AG08396 (cell line): ENCODE measurements at places on chromosomes 6 and 20.

DNA sequence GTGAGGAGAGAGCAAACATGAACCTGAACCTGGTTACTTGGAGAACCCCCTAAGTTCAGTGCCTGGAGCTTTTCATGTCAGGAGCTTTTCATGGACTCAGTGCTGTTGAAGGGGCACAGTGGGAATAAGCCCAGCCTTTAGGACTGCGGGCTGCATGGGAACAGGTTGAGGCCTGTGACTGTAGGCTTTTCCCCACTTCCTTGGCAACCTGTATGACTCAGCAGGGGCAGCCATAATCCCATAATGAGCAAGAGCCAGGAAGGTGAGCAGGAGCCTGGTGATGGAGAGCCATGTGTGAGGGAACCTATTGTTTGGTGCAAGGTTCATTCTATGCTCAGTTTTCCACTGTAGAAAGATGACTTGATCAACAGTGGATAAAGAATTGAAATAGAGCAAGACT lies 23.4 kb downstream of the MEP1A start:
- DNase-seq = no peak

DNA sequence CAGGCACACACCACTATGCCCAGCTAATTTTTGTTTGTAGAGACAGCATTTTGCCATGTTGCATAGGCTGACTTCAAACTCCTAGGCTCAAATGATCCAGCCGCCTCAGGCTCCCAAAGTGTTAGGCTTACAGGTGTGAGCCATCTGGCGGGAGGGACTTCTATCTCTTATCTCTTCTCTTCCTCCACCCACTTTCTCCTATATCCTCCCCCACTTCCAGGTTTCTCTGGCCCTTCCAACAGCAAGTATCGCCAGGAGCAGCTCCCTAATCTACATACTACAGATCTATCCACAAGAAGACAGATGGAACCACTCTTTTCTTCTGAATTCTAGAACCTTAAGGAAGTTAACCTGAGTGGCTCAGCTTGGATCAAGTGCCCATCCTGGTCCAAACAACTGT lies 5.1 kb upstream of the TOP1 start:
- DNase-seq = no peak

DNA sequence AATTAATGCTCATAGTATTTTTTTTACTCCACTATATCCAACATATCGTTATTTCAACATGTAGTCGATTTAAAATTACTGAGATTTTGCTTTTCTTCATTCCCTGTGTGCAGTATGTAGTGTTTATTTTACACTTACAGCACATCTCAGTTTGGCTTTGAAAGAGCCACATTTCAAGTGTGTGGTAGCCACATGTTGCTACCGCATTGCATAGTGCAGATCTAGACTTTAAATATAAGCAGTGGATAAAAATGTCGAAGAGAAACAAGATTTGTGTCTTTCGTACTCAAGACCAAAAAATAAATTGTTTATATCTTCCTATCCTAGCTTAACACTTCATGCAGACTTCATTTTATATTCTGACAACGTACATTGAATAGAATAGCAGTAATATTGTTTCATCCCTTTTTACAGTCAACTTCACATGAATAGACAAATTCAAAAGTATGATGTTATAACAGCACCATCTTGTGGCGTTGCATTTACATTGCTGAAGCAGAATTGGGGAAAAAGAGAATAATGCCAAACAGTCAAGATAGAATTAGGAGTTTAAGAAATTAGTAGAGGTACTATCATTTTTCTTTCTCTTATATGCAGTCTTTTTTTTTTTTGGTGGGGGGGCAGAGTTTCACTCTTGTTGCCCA lies 29.9 kb downstream of the FBXO5 start:
- peak; percentile 29 for DNase-seq

DNA sequence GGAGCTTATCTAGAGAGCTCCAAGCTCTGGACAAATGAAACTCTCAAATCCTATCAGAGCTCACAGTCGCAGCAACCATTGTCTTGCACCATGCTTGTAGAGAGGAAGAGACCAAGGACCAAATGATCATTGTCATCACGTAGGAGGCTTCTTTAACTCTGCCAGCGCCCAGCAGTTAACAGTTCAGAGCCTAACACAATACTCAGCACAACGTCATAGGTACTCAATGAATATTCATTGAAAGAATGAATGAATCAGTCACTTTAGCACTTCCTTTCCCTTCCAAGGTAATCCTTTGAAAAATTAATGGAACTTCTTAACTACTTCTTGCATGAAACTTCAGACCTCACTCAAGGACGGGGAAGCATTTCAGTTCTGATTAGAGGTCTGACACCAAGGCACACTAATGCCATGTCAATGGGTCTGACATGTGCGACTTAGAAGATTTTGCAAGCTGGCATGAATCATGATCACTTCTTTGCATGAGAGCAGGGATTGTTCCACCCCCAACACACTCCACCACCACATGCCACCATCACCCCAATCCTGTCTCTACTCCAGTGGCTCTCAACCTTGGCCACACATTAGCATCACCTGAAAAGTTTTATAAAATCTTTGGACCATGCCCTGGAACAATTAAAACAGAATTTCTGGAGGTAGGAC lies 45.1 kb downstream of the KHDC1L start:
- DNase-seq = no peak

GRCh38 chr6:9250852-9251251 lies 815.5 kb upstream of the SLC35B3 start:
- peak; percentile 5 for DNase-seq

- DNase-seq = no peak
Measured at GRCh38 chr20:31544600-31544999, 30.4 kb downstream of the HM13 start.

DNA sequence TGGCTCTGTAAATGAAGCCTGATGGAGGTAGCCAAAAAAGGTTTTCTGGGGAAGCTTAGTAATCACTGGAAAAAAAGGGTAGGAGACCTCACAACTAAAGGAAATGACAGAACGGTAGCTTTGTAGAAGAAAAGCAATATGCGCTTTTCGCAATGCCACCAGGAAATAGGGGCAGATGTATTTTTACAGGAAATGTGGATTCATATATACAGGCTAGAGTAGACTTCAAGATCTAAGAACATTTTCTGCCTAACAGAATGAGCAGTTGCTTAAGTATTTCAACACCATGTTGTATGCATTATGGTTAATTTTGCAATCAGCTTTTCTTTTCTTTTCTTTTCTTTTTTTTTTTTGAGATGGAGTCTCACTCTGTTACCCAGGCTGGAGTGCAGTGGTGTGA lies 219.6 kb downstream of the CD83 start:
- no peak for DNase-seq

DNA sequence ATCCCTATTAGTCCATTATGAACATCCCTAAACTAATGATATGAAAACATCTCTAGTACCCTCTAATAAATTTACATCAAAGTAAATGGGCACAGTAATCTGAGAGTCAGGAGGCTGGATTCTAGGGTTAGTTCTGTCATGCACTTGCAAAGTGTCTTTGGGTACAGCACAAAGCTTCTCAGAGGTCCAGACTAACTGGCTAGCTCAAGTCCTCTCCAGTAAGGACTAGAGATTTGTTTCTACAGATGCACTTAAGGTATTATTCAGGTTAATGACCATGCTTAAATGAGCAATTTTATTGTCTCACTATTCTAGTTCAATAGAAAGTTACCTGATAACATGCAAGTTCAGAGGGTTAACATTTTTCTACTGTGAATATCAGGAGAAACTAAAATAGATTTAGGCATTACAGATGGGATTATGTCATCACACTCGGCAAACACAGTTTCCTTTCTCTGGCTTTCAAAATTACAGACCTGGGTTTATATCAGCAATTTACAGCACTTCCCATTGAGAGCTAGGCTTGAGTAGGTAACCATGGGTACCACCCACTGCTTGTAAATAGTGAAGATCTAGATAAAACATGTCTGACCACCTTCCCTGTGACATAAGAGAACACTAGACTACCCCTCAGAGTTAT lies 402.9 kb upstream of the RUNX2 start:
- DNase-seq = no peak

DNA sequence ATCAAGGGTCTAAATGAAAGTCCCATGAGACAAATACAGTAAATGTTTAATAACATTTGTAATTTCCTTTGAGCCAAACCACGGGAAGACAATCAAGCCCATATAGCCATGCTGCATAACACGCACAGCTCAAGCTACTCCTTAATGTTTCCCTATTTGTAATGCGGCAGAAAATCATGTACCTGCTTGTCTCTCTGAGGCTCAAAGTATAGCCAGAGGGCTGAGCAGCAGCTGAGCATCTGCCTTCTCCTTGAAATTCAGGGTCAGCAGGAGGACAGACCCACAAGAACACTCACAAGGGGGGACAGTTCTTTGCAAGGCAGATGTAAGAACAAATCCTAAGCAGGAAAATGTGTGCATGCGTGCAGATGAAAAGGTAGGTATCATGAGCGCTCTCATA lies 45.8 kb upstream of the JARID2 start:
- no peak for DNase-seq

DNA sequence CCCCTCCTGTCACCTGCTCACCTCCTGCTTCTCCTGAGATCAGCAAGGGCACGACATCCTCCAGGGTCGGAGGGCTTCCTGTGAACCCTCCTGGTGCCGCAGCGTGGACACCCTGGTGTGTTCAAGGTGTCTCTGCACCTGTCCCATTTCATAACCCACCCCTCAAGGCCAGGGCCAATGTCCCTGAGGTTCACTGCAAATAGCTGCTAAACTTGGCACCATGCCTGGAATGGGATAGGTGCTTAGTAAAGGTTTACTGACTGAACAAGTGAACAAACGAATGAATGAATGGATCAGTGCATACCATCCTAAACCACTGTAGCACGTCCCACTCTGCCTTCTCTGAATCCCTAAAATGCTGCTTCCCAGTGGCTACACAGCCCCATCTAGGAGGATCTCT lies 35.0 kb downstream of the SIRPA start:
- no peak for DNase-seq

- no peak for DNase-seq
Measured at GRCh38 chr6:113127786-113128419, 729.2 kb upstream of the MARCKS start.

DNA sequence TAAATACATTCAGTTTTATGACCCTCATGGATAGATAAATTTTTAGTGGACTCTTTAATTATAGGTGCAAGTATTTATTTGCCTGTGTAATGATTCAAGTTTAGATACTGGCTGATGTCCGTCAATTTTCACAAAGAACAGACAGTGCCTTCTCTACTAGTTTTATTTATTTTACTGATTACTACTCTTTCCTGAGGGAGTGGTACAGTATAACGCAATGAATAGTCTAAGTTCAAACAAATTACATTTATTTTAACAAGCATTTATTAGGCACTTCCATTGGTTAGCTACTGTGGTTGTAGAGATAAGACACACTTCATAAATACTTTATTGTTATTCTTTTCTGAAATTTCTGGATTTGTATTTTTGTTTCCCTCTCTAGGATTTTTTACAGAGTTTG lies 74.3 kb downstream of the ADGRG6 start:
- DNase-seq = no peak

- DNase-seq = no peak
Measured at GRCh38 chr6:169489563-169490245, 212.1 kb downstream of the WDR27 start.

DNA sequence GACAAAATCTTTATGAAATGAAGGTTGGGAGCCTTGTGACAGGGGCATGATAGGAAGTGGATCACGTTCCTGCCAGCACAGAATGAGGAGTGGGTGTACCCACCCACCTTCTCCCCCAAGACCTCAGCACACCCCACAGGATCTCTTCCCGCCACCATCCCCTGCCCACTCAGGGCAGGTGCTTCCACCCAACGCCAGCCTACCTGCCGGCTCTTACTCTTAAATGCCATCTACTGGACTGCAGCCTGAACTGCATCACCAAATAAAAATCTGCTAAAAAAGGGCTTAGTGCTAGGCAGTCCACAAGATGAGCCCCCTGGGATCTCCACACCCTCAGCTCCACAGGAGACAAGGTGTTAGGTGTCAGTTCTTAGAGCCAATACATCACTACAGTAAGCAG lies 20.6 kb downstream of the DTNBP1 start:
- no peak for DNase-seq

DNA sequence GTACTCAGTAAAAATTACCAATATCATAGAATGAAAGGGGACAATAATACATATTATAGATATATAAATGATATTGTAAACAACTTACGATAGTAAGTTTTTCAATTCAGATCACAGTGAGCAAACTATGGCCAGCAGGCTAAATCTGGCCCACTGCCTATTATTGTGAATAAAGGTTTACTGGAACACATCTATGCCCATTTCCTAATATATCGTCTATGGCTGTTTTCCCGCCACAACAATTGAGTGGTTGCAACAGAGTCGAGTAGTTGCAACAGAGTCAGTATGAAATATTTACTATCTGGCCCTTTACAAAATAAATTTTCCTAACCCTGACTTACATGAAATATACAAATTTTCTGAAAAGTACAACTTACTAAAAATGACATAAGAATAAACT lies 297.3 kb upstream of the KCNQ5 start:
- no peak for DNase-seq

- no peak for DNase-seq
Measured at GRCh38 chr6:118645395-118645794, 6.0 kb downstream of the CEP85L start.

- no peak for DNase-seq
Measured at GRCh38 chr6:57072108-57072507, 17.9 kb upstream of the ZNF451 start.

GRCh38 chr20:32249030-32249738 lies 28.3 kb upstream of the KIF3B start:
- DNase-seq = no peak

GRCh38 chr6:36018339-36018738 lies 6.1 kb downstream of the SLC26A8 start:
- no peak for DNase-seq

DNA sequence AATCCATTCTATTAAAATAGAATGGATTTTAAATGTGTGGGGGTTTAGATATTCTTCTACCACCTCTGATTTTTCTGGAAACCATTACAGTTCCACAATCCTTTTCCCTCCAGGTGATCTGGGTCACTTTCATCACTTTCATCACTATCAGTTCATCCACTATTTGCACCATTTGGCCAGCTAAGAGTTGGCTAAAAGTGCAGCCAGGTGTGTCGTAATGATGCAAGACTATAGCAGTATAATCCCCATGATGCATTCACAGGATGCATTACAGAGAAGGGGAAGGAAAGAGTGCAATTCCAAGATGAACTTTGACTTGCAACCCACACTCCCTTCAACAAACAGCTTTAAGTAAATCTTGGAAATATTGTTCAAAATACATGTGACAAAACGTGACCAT lies 4.9 kb downstream of the FUCA2 start:
- no peak for DNase-seq

GRCh38 chr20:50824137-50824536 lies 29.3 kb downstream of the BCAS4 start:
- peak; percentile 54 for DNase-seq

GRCh38 chr20:47008842-47009518 lies 114.3 kb downstream of the EYA2 start:
- no peak for DNase-seq

DNA sequence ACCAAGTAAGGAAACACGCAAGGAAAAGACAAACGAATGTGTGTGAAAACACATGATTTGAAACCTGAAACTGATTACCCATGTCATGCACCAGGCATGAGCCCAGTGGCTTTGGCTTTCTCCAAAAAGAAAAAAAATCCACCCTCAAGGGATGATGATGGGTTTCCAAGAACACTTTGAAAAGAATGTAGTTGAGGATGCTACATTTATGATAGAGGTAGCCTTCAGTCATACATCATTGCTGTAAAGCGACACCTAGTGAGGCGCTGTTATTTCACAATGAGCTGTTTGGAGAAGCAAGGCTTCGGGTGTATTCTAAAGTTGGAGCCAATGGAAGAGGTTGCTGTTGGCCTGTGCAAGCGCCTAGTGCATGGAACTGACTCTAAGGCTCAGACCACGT lies 124.9 kb downstream of the SCML4 start:
- no peak for DNase-seq
